Activated CD8-positive, alpha-beta memory T cell treated with anti-CD3 and anti-CD28 coated beads for 4 hours (primary cell): ENCODE measurements at places on chromosomes 4 and X.
A peak's percentile ranks its signal among the peaks of the same experiment; 100 is the strongest.

- no peak for DNase-seq
These were observed 54.3 kb downstream of the DCTD start for GRCh38 chr4:182862921-182863320.

DNA sequence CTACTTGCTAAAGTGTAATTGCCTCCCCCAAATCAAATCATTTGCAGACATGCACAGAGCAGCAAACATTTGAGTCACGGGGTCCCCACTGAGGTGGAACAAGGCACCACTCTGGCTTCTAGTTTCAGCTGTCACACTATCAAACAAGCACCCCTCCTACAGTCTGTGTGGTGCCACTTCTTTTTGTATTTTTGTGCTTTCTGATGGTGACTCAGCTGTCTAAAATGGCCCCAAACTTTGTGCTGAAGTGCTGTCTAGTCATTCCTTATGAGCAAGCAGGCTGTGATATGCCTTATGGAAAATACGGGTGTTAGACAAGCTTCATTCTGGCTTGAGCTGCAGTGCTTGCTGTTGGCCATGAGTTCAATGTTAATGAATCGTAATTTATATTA lies 15.4 kb downstream of the IGFBP7 start:
- no peak for DNase-seq

DNA sequence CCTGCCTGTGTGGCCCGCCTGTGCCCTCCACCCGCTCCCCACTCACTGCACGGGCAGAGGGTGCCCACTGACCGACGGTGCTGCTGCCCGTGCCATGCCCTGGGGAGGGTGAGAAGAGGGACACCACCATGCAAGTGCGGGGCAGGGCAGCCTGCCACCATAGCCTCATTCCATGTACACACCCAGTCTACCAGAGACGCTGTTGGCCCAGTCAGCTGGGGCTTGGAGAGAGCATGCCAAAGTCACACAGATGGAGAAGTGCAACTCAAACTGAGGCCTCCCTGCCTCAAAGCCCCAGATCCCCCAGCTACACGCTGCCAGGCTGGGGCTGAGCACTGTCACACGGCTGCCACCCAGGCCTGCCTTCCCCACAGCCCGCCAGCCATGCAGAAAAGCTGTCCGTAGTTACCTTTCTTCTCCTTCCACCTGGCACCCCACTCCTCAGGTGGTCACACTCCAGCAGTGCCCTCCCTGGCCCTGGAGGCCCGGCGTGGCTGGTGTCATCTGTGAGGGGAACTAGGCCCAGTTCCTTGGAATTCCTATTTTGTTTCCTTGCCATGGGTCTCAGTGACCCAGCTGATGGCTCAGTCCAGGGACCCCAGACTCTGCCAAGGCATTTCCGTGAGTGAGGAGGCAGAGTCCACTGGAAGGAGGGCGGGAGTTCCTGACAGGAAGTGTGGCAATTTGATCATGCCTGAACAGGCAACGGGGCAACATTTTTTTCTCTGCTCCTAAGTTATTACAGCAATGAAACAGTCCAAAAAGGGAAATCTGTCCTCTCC lies at the start of gene SLC2A9:
Gene SLC2A9, minus strand, starts transcription at position 627 of the 782 bp plus-strand sequence. Its CDS starts 68 bp downstream, at position 559.
- no peak for DNase-seq

DNA sequence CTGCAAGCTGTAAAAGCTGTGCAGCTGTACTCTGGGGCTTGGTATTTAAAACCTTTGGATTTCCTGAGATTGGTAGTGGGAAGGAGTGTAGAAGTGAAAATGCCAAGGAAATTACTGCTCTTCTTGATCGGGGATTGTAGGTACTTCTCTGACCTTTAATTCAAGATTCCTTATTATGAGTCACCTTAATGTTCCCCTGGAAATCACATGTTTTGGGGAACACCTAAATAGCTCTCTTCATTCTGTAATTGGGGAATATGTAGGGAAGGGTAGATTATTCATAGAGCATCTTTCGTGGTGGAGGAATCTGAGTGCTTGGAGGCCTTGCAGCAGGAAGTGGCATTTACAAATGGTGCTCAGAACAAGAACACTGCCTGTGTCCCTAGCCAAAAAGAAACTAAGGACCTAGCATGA lies 137.8 kb downstream of the UCHL1 start:
- DNase-seq, result no peak

GRCh38 chrX:53421772-53422085 lies 725 bp downstream of the SMC1A start:
- no peak for DNase-seq

- DNase-seq, result no peak
These were observed 72.4 kb downstream of the ANKRD50 start for GRCh38 chr4:124640022-124640730.

DNA sequence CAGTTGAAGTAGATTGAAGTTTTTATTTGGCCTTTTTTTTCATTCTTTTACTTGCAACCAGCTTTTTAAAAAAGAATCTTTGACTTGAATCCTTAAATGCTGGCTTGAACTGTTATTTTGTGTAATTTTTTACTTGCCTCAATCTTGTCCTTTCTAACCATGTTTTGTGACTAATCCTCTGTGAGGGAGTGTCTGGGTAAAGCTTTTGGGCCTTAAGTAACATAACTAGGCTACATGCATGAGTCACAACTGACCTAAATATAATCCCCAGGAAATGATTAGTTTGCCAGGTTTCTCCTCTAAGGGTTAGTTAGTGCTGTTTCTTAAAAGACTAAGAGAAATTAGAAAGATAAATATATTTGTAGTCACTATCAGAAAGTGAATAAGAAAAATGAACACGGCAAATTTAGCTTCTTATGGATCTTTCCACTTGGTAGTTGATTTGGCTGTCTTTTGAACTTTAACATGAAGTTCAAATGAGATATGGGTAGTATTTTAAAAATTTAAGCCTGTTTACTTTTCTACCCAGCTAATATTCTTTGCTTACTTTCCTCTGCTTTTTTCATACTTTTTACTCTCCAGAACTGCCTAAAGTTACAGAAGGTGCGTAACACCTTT lies 13.0 kb downstream of the EXOC1 start:
- DNase-seq, result no peak

- no peak for DNase-seq
These were observed 29.5 kb upstream of the C4orf54 start for GRCh38 chr4:99687120-99687519.

DNA sequence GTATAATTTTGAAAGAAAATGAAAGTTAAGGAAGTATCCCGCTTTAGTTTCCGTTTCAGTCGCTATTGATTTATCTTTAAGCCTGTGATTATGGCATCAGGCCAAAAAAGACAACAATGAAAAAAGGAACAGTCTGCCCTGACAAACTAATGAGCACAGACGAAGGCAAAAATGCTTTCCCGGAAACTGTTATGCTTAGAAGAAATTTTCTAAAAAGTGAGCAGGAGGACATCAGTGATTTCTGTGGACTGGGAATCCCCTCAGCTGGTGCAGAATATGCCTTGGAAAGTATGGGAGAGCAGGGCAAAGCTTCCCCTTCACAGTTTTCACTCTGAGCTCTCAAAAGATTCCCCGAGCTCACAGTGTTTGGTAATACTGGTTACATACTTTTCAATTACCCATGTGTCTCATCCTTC lies 5.1 kb upstream of the CXCL10 start:
- no peak for DNase-seq

DNA sequence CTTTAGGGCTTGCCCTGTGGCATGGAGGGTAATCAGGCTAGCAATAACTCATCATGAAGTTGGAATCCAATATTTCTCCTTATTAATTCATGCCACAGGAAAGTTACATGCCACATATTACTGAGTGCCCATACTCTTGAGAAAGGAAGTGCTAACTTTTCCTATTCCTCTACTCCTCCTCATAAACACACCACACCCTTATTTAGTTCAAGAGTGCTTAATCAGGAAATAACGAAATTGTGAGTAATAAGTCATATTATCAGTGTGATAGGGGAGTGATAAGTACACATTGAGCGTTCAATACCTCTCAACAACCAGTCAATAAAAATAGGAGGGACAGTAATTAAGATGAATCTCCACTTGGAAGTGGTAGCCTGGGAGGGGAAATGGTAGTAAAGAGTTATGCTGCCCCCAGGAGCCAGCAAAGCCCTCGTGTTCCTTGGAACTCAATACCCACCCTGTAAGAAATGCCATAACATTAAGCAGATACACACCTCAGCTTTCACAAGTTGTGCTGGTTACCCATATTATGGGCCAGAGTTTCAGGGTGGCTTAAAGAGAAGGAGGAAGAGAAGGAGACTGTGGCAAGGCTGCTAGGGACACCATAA lies 410.0 kb upstream of the NR3C2 start:
- no peak for DNase-seq

DNA sequence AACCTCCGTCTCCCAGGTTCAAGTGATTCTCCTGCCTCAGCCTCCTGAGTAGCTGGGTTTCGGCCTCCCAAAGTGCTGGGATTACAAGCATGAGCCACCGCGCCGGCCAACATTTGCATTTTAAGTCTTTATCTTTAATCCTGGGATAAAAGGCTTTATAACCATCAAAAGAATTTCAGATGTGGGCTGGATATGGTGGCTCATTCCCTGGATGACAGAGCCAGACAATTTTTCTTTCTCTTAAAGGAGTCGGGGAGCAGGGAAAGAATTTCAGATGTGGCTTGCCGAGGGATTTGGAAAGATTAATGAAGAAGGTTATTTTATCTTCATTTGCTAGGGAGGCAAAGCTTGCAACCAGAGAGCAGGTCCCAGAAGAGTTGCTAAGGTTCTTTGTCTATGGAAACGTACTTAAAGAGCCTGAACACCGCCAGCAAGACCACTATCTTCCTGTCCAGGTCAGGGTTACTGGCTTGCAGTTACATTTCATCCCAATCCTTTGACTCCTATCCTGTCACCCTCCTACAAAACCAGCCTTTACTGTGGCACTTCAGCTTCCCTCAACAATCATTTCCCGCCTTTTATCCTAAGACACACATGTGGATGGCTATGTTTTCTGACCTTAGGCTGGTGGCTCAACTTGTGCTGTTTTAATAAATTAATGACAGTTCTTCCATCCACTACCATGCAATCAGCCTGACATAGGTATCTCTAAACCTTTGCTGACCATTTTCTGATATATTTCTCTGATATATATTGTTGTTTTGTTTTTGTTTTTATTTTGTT lies 3.9 kb upstream of the KLHL8 start:
- no peak for DNase-seq

- no peak for DNase-seq
These were observed 7.9 kb upstream of the RGS12 start for GRCh38 chr4:3284734-3285557.

- no peak for DNase-seq
These were observed 56.9 kb upstream of the TADA2B start for GRCh38 chr4:6986072-6986780.

GRCh38 chr4:63459329-63459728 lies 949.9 kb downstream of the TECRL start:
- no peak for DNase-seq

- no peak for DNase-seq
These were observed 81.2 kb downstream of the GAB1 start for GRCh38 chr4:143417679-143418403.

DNA sequence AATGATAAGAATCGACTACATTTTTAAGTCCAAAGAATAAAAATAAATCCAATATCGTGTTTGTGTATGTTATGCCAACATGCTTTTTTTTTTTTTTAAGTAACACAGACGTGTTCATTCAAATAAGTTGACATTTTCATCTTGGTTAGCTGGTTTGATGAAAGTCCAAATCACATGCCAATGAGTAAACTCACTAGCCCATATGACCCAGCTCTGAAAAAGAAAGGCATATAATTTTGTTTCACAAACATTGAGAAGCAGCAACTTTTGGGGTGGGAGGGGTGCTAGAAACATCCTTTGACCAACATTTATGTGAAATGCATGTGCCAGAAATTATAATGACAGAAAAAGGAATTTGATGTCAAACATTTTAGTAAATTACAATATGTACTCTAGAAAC lies 61.6 kb upstream of the SPP1 start:
- no peak for DNase-seq

GRCh38 chr4:176193938-176194337 lies 1.4 kb downstream of the SPATA4 start:
- no peak for DNase-seq

DNA sequence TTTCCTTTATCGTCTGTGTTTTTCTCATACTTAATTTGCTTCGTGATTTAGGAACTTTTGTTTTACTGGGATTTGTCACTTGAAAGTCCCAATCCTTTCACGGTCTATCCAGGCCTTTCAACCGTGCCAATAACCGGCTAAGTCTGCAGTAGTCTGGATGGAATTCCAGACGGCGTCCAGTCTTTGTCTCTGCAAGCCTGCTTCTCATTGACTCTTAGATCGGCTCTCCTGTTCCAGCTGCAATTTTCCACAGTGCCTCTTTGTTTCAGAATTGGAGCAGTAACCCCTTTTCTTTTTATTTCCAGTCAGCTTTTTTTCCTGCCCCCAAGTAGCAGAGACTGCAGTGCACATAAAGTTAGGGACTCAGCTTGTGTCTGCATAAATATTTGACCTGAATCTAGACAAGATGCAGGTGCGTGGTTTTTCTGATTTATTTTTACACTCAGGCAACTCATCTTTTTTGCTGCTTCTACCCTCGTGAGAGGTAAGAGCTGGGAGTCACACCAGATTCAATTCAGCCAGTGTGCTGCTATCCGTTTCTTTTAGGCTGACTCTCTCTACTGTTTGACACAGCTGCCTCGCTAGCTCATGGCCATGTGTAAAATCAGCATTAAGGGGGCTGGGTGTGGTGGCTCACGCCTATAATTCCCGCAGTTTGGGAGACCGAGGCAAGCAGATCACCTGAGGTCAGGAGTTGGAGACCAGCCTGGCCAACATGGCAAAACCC lies 37.4 kb upstream of the DHRSX start:
- DNase-seq, result no peak

DNA sequence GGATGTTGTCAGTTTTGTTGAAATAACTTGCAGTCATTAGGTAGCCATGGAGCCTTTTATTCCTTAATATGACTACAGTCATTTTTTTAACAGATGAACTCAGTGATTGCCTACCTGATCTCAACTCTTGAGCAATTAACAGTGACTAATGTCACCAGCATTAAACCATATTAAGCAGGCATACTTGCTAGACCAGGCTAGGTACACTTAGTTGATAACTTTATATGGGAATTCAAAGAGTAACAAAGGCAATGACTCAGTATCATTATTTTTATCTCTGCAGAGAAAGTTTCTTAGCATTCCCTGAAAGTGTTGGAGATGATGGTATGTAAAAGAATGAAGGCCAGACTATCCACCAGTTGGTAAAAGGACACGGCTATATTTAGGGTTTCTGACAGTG lies at the start of gene C4orf54:
Gene C4orf54, minus strand, starts transcription at position 31 of the 400 bp plus-strand sequence. CDS start 3,180 bp downstream, outside the sequence.
- DNase-seq, result no peak

DNA sequence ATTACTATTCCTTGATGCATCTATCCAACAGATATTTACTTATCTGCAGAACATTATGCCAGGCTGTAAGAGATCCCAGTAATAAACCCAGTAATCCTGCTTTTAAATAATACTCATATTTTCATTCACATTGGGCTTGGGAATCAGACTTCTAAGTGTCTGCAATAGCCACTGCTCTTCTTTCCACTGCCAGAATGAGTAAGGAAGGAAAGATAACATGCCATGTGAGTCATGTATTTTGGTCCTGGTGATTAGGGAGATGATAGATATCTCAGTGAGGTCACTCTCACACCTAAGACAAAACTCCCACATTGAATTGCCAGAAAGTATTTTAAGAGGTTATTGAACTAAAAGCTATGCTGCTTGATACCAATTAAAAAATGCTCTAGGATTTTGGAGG lies 13.9 kb upstream of the HEPH start:
- DNase-seq, result no peak

GRCh38 chr4:143184217-143184502 lies 557 bp upstream of the USP38 start:
- peak; percentile 9 for DNase-seq

- DNase-seq, result no peak
These were observed 4.4 kb downstream of the FRMPD4 start for GRCh38 chrX:12142661-12143060.
